Stimulated activated CD8-positive, alpha-beta memory T cell treated with anti-CD3 and anti-CD28 coated beads, Interleukin-7, amount 100 ng/mL, for 1 hour (primary cell): ENCODE measurements at places on chromosomes 5 and 9.

DNA sequence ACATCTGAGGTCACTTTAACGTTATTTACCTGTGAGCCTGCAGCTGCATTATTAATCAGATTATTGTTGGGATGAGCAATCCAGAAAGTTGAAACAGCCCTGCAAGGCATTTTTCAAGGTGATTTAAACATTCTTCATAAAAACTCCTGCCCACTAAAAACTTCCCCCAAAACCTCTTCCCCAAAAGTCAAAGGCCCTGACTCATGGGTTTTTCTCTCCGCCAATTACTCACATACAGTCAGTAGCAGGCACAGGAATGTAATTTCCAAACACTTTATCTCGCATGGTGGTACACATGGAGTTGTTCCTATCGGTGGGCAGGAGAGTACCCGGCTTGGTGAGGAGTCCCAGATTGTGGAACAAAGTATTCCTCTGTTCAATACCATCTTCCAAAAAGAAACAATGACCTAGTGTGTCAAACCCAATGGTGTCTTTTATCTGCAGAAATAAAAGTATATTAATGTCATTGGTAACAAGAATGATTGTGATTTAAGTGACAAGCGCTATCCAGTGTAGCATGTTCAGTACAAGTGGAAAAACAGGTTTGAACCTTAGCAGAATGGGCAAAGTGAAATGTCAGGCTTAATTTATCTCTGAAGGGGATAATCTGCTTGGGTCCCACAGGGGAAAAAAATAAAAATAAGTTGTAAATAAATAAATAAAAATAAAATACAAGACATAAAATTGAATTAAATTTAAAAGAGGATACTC is 38.3 kb downstream of the CEMIP2 start:
- DNase-seq: no peak

DNA sequence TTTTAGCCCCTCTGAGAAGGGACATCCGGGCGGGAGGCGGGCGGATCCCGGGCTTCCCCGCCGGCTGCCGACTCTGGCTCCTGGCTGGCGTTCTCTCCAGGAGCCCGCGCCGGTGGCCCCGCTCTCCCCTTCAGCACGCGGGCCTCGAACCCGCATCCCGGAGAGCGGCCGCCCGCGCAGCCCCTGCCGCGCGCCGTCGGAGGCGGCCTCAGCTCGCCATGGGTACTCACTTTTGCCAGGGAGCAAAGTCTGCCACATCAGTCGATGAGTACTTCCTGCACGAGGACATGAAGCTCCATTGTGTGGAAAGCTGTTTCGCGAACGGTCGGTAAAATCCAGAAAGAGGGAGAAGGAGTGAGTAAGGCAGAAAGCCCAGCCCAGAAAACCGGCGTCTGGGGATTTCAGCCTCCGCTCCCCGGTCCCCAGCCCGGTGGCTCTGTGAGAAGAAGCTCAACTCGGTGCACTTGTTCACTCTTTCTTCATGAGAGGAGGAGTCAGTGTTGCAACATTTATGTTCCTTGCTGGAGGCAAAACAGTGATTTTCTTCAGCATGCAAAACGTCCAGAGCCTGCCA is at the start of gene PRLR:
PRLR (minus strand) TSS at position 450 of the 574 bp plus-strand sequence. CDS start 140,867 bp downstream, outside the sequence.
- DNase-seq: no peak

- DNase-seq: no peak
These were observed 19.2 kb upstream of the SMC2 start for GRCh38 chr9:104074876-104075275.

GRCh38 chr9:36149197-36149596 is 12.7 kb downstream of the GLIPR2 start:
- DNase-seq: no peak

DNA sequence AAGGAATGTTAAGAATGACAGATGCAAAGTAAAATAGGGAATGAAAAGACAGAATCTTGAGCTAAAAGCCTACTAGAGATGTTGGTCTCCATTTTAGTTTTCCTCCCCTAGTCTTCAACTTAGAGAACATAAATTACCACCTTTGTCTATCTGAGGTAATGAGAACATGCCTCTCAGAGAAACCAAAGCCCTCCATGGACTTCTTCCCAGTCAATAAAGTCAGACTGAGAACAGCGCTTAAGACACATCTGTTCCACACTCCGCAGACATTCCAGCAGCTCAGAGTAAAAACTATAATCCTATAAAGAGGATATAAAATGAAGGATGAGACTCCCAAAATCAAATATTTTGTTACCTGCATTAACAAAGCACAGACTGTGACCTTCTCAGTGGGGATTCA is 79.2 kb downstream of the DPYSL3 start:
- DNase-seq: no peak

- DNase-seq: no peak
These were observed 95.9 kb upstream of the COL5A1 start for GRCh38 chr9:134545543-134546245.
